ENCODE measurements at places on chromosomes 12 and 14.

GRCh38 chr14:100665511-100666032 is 61.1 kb upstream of the DLK1 start:
- no peak for DNase-seq

GRCh38 chr14:45057349-45057748 is 26.6 kb upstream of the PRPF39 start:
- no peak for DNase-seq

GRCh38 chr12:57888409-57889157 is 42.1 kb upstream of the CTDSP2 start:
- peak; percentile 30 for DNase-seq

DNA sequence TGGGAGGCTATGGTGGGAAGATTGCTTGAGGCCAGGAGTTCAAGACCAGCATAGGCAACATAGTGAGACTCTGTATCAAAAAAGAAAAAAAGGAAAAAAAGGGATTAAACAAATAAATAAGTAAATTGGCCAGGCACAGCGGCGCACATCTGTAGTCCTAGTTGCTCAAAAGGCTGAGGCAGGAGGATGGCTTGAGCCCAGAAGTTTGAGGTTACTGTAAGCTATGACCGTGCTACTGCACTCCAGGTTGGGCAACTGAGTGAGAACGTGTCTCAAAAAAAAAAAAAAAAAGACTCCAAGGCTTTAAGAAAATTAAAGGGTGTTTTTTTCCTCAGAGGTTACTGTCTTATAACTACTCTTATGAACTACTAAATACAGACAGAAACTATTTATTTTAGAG is 11.7 kb downstream of the BEST3 start:
- no peak for DNase-seq

DNA sequence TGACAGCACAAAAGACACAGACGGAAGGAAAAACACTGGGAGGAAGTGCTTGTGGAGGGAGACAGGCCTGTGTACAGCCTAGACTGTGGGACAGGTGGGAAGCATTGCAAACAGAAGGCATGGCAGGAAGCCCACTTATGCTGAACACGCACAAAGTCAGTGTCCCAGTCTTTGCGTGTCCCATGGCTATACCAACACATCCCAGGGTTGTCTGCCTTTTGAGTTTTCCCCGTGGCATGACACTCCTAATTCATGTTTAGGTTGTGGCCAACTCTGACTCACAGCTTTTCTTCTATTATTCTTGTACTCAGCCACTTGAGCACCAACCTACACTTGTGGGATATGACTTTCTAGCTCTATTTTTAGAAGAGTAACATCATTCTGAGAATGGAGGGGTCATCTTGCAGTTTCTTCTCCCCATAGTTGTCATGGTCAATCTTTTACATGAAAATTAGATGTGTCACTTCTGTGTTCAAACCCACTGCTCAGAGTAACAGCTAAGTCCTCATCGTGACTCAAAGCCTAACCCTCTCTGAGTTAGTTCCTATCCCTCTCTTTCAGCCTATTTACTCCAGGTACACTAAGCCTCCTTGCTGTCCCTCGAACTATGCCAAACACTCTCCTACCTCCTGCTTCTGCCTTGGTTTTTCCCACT is 27.5 kb upstream of the JPH4 start:
- no peak for DNase-seq

DNA sequence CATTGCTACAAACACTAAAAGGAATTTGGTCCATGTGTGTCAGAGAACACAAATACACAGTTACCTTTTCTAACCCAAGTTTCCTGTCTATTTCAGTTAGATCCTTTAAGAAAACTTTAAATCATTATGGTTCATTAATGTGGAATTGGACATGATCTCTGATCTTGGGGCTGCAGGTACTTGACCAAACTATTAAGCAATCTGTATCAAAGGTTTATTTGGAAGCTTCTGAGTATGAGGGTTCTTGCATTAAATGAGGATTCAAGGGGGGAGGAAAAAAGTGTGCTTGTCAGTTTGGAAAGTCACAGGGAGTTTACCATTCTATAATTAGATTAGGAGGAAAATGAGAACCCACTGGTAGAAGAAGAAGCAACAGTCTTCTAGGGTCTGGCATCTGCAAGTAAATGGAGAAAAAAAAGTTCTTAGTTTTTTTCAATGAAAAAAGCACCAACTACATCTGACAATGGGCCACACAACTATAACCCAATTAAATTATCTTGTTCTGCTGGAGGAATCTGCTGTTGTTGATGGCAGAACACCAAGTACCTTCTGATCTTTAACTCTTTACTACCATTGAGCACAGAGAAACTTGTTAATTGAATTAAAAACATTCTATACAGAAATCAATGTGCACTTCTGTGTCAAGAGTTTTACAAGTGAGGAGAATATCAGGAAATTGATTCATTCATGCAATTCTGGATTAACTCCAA is 17.5 kb downstream of the GTSF1 start:
- no peak for DNase-seq

- no peak for DNase-seq
Observed at GRCh38 chr14:96863986-96864330, 66.8 kb downstream of the VRK1 start.

DNA sequence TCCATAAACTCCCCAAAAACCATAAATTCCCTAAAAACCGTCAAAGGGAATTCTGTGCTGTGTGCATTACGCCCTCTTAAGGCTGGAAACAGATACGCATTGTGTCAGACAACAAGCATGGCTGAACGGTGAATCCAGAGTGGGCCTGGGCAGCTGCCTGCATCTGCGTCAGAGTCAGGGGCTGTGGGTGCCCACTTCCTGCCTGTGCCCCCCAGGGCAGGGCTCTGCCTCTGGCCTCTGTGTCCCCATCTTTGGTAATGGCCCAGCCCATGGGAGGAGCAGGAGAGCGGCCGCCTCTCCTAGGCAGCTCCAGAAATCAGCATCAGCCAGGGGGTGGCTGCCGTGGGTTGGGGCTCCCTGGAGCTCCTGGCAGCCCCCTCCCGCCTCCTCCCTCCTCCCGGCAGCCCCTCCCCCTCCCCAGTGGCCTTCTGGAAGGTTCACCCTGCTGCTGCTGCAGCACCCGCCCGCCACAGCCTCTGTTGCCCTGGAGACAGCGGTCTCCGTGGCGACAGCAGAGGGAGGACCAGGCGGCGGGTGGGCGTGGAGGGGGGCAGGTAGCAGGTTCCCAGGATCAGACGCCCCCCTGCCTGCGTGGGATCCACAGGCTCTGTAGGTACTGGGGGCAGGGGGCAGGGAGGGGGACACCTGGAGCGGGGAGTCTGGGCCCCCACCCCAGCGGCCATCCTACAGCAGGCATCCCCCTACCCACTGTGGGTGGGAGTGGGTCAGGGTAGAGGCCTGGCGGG is 5.9 kb downstream of the MMP17 start:
- DNase-seq: no peak
